ENCODE measurements at places on chromosomes 12 and 14.

DNA sequence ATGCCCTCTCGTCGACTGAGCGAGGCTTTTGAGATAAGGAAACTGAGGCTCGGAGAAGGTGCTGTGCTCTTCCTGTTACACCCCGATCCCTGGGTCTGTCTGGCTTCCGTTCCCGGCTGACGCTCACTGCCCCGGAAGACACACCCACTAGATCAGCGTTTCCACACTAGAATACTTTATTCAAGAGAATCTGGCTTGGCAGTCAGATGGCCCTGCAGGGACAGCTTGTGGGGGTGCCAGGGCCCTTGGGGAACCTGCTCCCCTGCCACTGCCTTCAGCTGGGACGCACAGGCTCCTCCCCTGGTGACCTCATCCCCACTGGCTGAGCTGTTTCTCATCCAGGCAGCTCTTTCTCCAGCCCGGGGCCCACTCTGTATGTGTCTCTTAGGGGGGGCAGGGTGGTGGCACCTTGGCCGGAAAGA, 13.7 kb downstream of the PGF start:
- DNase-seq, result peak; percentile 33

DNA sequence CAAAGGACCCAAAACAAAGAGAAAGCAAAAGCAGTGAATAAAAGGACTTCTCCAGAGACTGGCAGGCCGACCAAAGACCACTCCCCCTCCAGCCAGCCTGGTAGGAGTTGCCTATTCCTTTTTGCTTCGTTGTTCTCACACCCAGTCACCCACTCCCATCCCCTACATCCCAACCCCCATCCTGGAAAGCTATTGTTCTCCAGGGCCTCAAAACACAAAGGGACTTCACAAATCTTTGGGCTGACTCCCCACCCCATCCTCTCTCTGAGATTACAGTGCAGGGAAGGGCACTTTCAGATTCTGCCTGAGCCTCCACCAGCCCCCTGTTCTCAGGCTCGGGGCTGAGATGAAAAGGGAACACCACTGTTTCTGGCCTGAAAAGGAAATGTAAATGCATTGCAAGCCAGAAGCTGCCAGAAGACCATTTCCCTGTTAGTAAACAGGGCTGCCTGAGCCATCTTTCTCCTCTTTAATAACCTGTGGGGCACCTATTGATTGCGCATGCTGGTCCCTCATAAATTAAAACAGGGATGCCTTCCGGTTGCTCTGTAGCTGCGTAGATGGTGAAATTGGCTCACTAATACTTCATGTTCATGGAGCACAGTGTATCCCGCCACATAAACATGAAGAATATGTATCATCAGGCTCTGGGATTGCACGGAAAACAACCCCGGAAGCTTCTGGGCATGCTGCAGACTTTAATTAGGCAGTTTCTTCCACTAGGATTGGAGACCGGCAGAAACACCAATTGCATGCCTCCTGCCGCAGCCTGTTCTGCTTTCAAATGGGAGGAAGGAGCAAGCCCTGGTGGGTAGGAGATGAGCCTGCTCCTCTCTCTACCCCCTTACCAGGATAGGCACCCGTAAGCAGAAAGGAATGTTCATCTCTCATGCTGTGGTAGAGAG, 130.3 kb upstream of the FUT8 start:
- peak; percentile 74 for DNase-seq

DNA sequence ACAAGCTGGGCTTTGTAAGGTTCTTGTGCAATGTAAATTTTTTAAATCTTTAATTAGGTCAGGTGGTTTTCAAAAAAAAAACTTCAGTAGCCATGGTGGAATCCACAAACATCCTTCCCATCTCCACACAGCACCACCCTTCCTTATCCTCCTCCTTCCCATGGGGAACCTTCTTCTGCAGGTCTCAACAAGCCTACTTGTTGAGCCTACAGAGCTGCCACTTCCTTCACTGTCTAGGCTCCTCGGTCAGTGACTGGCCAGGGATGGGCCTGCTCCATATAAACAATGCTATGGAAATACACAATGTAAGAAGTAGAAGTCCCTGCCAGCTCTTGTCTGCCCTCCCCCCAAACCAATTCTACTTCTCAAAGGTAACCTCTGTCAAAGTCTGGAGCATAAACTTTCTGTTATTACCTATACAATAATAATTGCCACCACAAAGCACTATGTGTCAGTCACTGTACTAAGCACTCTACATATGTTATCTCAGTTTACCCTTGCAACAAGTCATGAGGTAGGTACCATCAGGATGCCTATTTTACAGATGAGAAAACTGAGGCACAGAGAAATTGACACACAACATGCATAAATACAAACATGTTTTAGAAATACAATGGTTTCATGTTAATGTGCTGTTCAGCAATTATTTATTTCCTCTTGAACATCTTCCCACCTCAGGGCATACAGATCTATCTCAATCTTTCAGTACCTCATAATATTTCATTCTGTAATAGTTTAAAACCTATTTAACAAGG, 17.4 kb downstream of the LIMA1 start:
- DNase-seq, result no peak

DNA sequence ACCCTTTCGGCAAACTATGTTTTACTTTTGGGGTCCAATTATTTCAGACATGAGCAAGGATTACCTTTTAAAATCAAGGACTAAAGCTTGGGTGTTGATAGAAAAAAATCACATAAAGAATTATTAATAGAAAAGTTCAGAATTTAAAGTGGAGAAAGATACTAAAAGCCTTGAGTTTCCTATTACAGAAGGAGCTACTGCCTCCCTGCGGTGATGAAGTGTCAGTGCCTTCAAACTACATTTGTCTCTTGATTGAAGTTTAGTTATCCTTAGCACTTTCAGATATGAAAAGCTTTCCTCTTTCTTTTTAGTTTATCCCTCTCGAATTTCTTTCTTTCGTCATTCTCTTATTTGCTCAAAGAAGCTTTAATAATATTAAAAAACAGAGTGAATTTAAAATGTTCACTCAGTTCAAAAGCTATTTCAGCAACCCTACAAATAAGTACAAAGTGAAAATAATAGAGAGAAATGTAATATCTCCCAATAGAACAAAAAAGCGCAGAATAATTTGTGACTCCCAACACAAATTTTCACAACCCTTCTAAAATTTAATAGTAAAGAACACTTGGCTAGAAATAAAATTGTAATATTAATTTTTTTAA, 87.6 kb downstream of the SEC23A start:
- peak; percentile 78 for DNase-seq

Data from fibroblast of pulmonary artery (primary cell).